Neural crest cell (in vitro differentiated cells): ENCODE measurements at places on chromosomes 3 and 15. TPM values are rescaled to one million over a fixed set of nuclear protein-coding genes. Genes with fewer than 3 reads are reported as not detected.

The PTX3 gene
- 41.1 and 45.6 TPM in 2 replicates for total RNA-seq

DNA sequence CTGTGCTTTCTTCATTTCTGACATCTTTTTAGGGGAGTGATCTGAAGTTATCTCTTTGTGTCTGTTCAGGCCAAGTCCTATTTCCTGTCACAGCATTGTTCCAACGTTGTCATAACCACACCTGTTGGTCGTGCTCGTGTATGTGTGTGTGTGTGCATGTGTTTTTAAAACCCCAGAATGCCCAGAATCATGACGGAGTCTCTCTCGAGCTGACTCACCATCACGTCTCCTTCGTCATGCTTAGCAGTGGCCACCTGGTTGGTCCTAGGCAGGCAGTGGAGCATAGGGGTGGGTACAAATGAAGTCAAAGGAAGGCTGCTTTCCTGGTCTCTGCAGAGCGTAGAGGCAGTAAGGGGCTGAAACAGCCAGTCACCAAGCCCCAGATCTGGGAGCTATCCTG, 126.8 kb upstream of the ABHD17C start:
- no peak for DNase-seq

GRCh38 chr3:72260588-72260910, 475.6 kb upstream of the PROK2 start:
- DNase-seq: no peak

The NPRL2 gene
- total RNA-seq: 29.7 and 30.6 TPM in 2 replicates

DNA sequence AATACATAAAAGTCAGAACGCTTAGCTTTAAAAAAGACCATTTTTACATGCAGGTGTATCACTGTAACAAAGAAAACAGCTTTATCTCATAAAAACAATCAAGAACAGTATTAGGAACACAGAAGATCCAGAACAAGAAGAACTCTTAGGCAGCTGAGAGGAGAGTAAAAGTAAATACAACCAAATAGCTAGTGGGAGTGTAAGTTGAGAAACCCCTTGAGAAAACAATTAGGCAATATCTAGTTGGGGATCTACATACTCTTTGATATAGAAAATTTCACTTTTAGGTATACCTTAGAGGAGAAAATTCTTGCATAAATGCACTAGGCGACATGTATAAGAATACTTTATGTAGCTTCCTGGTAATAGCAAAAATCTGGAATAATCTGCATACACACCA, 7.5 kb downstream of the TMF1 start:
- DNase-seq: no peak

The CPN2 gene
- not detected in 2 replicates for total RNA-seq

DNA sequence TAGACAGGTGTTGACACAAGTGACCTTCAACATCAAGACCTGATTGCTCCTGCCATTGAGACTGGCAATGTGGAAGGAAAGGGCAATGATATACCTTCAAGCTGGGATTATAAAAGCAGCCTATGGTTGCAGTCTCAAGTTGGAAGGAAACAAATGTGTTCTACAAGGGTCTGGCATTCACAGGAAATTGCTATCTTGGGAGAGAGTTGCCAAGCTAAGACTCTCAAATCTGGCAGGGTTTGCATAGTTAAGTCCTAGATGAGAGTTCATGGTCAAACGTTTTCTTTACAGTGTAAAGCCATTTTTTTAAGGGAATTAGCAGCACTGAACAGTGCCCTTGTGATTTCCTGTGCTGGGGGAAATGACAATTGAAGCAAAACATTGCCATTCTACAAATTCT, 546.9 kb upstream of the CFAP20DC start:
- DNase-seq: no peak
